ENCODE measurements at places on chromosomes 7 and 10. TPM values are rescaled to one million over a fixed set of nuclear protein-coding genes. Genes with fewer than 3 reads are reported as not detected.

Gene CARD11
- 132 TPM for total RNA-seq

Gene SFTPA1
- not detected for total RNA-seq

Gene TASOR2
- total RNA-seq: 73.2 TPM

Gene SPAM1
- not detected for total RNA-seq

Gene ARHGAP22
- total RNA-seq: 0.82 TPM

Gene ADAM22
- total RNA-seq: 2.9 TPM

Gene CCDC172
- total RNA-seq: not detected

Gene GRID2IP
- total RNA-seq: 0.99 TPM

Gene SLC13A1
- not detected for total RNA-seq

Gene CNPY1
- not detected for total RNA-seq

Gene TMEM178B
- 0.14 TPM for total RNA-seq

Gene IRF5
- 5.0 TPM for total RNA-seq

Gene DPP6
- total RNA-seq: not detected

Gene PIK3AP1
- 7.9 TPM for total RNA-seq

Gene LRRC61
- 16.6 TPM for total RNA-seq

- H3K4me3 ChIP-seq: no peak overlapping the region
- no peaks in the 10 kb centered on the region for H3K27me3 ChIP-seq
Observed at GRCh38 chr10:72924351-72924750, 30.3 kb downstream of the PLA2G12B start.

GRCh38 chr10:73614720-73615119, 23.6 kb upstream of the USP54 start:
- H3K36me3 ChIP-seq: no peaks in the 10 kb centered on the region
- no peaks in the 10 kb centered on the region for H3K4me1 ChIP-seq
- no peak overlapping the region for H3K4me3 ChIP-seq

- peaks cover 9% of the 10 kb centered on the region for H3K4me1 ChIP-seq
- DNase-seq: no peak
- H3K36me3 ChIP-seq: no peaks in the 10 kb centered on the region
- peaks cover 59% of the 10 kb centered on the region for H3K27me3 ChIP-seq
- no peak overlapping the region for H3K27ac ChIP-seq
- H3K4me3 ChIP-seq: no peak overlapping the region
Observed at GRCh38 chr7:2667843-2668242, 20.2 kb upstream of the AMZ1 start.

GRCh38 chr10:116139886-116140285, 133.1 kb downstream of the GFRA1 start:
- no peaks in the 10 kb centered on the region for H3K27me3 ChIP-seq
- no peak for DNase-seq
- no peaks in the 10 kb centered on the region for H3K4me1 ChIP-seq
- no peak overlapping the region for H3K4me3 ChIP-seq
- H3K27ac ChIP-seq: no peak overlapping the region
- no peaks in the 10 kb centered on the region for H3K36me3 ChIP-seq

DNA sequence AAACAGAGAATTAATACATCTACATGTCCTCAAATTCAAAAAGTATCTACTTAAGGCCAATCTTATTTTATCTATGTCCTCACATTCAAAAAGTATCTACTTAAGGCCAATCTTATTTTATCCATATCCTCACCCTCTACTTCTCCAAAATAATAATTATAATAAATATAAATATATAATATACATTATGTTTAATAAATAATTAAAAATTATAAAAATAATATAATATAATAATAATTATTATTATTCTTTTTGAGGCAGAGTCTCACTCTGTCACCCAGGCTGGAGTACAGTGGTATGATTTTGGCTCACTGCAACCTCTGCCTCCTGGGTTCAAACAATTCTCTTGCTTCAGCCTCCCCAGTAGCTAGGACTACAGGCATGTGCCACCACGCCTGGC, 784.9 kb downstream of the DNAJB9 start:
- H3K27me3 ChIP-seq: no peaks in the 10 kb centered on the region
- H3K27ac ChIP-seq: no peak overlapping the region
- H3K4me1 ChIP-seq: no peaks in the 10 kb centered on the region
- DNase-seq: no peak

GRCh38 chr7:157312941-157313340, 23.9 kb upstream of the DNAJB6 start:
- no peaks in the 10 kb centered on the region for H3K4me1 ChIP-seq
- no peaks in the 10 kb centered on the region for H3K27me3 ChIP-seq
- DNase-seq: no peak
- H3K4me3 ChIP-seq: no peak overlapping the region
- H3K36me3 ChIP-seq: no peaks in the 10 kb centered on the region
- no peak overlapping the region for H3K27ac ChIP-seq

- no peaks in the 10 kb centered on the region for H3K27me3 ChIP-seq
- peaks cover 31% of the 10 kb centered on the region for H3K4me1 ChIP-seq
- H3K4me3 ChIP-seq: no peak overlapping the region
- peak overlapping the region; percentile 42 for H3K27ac ChIP-seq
Observed at GRCh38 chr7:143245123-143245522, 18.1 kb upstream of the GSTK1 start.

GRCh38 chr7:91798425-91798824, 82.1 kb downstream of the MTERF1 start:
- H3K27me3 ChIP-seq: no peaks in the 10 kb centered on the region
- H3K27ac ChIP-seq: no peak overlapping the region
- H3K4me1 ChIP-seq: no peaks in the 10 kb centered on the region
- no peak overlapping the region for H3K4me3 ChIP-seq
- no peak for DNase-seq

DNA sequence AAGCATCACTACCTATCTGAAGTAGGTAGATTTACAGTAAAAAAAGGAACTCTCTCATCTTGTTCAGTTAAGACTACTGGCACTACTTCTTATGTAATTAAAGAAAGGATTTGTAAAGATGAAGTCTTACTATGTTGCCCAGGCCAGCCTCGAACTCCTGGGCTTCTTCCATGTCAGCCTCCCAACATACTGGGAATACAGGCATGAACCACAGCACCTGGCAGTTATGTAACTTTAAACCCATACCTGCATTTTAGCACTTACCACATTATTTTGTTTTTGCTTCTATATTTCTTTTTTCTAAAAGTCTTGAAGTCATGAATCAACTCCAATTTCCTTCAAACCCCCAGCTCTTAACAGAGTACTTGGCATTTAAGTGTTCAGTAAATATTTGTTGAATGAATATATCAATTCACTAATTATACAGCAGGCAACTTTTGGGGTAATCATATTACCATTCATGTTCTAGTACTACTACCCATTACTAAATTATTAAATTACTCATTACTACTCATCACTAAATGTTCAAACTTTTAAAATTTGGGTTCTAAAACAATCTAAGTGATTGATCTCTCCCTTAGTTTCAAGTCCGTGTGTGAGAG, 31.6 kb upstream of the CCDC71L start:
- H3K36me3 ChIP-seq: no peaks in the 10 kb centered on the region
- no peaks in the 10 kb centered on the region for H3K4me1 ChIP-seq
- DNase-seq: no peak
- H3K27me3 ChIP-seq: no peaks in the 10 kb centered on the region

DNA sequence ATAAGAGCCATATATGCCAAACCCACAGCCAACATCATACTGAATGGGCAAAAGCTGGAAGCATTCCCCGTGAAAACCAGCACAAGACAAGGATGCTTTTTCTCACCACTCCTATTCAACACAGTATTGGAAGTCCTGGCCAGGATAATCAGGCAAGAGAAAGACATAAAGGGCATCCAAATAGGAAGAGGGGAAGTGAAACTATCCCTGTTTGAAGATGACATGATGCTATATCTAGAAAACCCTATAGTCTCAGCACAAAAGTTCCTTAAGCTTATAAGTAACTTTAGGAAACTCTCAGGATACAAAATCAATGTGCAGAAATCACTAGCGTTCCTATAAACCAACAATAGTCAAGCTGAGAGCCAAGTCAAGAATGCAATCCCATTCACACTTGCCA, 23.8 kb upstream of the STARD3NL start:
- H3K36me3 ChIP-seq: no peaks in the 10 kb centered on the region
- H3K27me3 ChIP-seq: peaks cover 13% of the 10 kb centered on the region
- H3K4me1 ChIP-seq: no peaks in the 10 kb centered on the region
- no peak for DNase-seq
- no peak overlapping the region for H3K4me3 ChIP-seq

DNA sequence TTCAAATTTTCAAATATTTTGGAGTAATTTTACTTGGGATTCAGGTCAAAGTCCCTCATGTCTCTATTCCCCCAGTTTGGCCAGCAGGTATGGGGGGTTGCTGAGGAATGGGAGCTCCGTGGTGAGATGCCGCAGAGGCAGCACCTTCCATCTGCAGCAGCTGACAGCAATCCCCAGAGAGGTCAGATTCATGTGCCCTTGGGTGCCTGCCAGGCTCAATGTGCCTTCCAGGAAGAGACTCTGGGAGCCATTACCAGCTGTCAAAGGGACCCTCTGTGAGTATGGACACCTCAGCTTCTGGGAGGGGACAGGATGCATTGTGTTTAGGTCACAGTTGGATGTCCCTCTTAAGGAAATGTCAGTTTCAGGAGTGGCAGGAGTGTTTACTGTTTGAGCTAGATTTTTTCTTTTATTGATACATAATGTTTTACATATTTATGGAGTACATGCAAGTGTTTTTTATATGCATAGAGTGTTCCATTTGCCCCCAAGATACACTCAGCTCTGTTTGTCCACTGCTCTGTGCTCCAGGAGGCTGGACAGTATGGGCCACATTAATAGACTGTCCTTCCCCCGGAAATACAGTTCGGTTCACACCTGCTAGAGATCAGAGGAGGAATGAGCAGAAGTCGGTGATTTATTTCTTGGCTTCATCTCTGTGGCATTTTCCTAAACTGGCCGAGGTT, 75.3 kb upstream of the GRB10 start:
- DNase-seq: no peak
- no peak overlapping the region for H3K4me3 ChIP-seq
- no peaks in the 10 kb centered on the region for H3K36me3 ChIP-seq
- H3K27ac ChIP-seq: no peak overlapping the region
- no peaks in the 10 kb centered on the region for H3K4me1 ChIP-seq

DNA sequence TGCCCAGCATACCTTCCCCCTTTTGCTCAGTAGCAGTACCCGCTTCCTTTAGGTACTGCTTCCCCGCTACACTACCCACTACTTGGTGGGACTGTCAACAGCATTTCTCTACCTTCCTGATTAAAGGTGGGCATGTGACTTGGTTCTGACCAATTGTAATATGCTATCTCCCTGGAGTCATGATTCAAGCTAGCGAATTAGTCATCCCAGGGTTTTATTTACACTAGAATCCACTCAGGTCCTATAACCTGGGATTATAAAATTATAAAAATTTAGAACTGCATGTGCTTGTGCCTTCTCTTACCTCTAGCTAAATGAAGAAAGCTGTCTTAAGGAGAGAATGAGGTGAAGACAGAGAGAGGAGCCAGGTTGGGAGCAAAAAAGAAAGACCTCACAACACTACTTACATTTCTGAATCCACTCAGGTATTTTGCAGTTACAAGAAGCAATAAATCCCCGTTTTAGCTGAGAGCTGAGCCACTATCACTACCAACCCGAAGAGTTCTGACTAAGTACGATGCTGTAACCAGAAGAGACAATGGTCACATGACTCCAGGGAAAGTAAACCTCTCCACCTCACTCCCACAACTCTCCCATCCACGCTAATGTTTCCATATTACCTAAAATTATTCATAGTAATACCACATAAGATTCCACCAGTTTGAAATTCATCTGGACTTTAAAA, 9.7 kb downstream of the GBX1 start:
- H3K4me1 ChIP-seq: no peaks in the 10 kb centered on the region
- no peak overlapping the region for H3K27ac ChIP-seq
- DNase-seq: no peak
- H3K4me3 ChIP-seq: no peak overlapping the region
- H3K36me3 ChIP-seq: no peaks in the 10 kb centered on the region

DNA sequence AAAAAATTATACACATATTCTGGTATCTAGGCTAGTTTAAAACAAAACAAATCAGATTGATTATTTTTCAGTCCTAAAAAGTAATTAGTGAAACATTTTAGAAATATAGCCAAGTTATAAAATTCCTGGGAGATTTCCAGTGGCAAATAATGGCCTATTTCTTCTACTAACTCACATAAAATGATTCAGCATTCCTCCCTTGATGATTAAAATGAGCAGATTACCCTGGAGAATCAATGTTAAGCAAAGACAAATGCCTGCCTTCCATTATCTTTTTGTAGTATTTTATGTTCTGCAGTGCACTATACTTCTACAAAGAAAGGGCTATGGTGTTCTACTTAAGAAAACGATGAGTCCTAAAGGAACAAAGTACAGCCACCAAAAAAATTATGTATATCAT, 53.6 kb downstream of the PARD3 start:
- H3K4me1 ChIP-seq: no peaks in the 10 kb centered on the region
- H3K27me3 ChIP-seq: no peaks in the 10 kb centered on the region
- no peak for DNase-seq
- H3K36me3 ChIP-seq: no peaks in the 10 kb centered on the region

DNA sequence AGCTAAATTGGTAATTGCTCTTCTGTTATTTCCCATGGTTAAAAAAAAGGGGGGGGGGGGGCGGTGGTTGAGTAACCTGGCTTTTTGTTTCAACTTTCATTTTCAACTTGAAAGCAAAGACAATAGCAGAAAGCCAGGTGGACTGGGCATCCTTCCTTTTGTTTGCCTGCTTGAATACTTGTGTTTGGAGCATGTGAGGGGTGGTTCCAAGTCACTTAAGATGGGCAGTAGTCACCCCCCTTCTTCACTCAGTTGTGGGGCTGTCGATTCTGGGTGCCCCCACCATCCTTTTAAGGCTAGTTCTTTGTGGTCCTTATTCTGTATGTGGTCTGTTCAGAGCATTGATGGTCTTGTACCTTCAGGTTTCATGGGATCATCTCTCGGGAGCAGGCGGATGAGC, 165.6 kb upstream of the PRR15 start:
- H3K4me3 ChIP-seq: no peak overlapping the region
- no peaks in the 10 kb centered on the region for H3K4me1 ChIP-seq

DNA sequence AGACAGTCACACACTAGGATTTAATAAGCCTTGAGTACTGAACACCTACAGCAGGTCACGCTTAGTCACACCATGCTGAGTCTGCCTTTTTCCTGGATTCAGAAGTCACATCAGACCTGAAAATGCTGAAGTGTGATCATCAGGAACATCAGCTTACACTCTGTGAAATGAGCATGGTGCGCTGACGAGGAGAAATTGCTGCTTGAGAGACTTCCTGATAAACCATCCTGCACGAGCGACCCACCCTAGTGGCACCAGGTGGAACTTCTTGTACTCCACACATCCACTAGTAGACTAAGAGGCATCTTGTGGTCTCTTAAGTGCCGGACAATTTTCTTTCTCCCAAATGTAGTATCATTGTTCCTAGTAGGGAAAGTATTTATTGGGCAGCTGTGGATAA, 51.8 kb upstream of the MRLN start:
- no peak overlapping the region for H3K27ac ChIP-seq
- H3K27me3 ChIP-seq: no peaks in the 10 kb centered on the region
- H3K4me1 ChIP-seq: no peaks in the 10 kb centered on the region
- H3K4me3 ChIP-seq: no peak overlapping the region
- H3K36me3 ChIP-seq: peaks cover 14% of the 10 kb centered on the region
- no peak for DNase-seq

GRCh38 chr10:62390497-62391176, 16.5 kb downstream of the ZNF365 start:
- no peaks in the 10 kb centered on the region for H3K27me3 ChIP-seq
- H3K36me3 ChIP-seq: no peaks in the 10 kb centered on the region
- H3K4me3 ChIP-seq: no peak overlapping the region
- H3K4me1 ChIP-seq: no peaks in the 10 kb centered on the region
- DNase-seq: no peak

GRCh38 chr10:102564209-102564834, 60.5 kb downstream of the SUFU start:
- DNase-seq: no peak
- H3K4me3 ChIP-seq: no peak overlapping the region
- H3K4me1 ChIP-seq: no peaks in the 10 kb centered on the region
- no peak overlapping the region for H3K27ac ChIP-seq
- H3K27me3 ChIP-seq: no peaks in the 10 kb centered on the region

All from T-cell (primary cell).